Nucleus accumbens (tissue), 56 donors: ENCODE measurements at places on chromosomes 6 and 20.

DNA sequence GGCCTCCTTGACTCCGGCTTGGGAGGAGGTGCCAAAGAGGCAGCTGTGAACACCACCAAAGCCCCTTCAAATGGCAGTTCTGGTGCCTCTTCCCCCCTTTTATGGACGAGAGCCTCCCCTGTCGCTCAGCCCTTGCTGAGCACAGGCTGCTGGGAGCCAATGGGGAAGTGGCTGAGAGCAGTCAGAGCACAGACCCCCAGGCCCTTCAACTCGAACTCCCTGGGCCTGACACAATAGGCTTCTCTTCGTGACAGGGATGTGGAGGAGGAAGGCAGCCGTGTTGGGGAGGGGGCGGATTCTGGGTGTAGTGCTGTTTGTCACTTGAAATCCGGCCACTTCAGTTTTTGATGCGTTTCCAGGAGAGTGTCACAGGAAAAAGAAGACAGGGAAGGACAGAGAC is at the start of gene PDYN:
Gene PDYN, minus strand, starts transcription at position 73 of the 400 bp plus-strand sequence. CDS start 10,974 bp downstream, outside the sequence.
- no peak for DNase-seq

DNA sequence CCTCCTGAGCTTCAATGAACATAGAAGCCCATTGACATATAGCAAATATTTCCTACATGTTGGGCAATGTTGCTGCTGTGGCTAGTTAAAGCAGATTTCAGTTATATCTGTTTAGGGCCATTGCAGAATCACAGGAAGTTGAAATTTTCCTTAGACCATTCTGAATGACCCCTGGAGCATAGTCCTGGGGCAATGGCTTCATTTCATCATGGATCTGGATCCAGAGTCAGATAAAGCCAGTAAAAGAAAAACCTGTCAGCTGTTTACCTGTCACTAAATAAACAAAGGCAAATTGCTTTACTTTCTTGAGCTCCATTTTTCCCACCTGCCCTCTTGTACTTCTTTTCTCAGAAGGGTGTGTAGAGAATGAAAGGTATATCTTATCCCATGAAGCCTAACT is 494.0 kb upstream of the MAP3K7 start:
- DNase-seq, result no peak

- no peak for DNase-seq
Observed at GRCh38 chr6:130949553-130949952, 113.5 kb downstream of the EPB41L2 start.

DNA sequence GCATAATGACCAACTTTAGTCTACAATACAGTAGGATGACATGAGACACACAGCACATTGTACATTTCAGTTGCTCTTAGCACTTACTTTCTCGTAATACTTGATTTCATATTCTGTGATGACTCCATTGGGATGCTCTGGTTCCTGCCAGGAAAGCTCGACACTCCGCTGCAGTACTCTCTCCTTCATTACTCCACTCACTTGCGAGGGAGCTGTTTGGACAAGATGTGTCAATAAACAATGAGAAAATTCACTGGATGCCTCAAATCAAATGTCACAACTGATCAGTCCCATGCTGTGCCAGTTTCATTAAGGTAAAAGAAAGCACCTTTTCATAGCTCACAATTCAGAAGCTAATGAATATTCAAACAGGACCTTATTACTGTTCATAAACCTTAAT is 147.1 kb downstream of the EPHA7 start:
- peak; percentile 2 for DNase-seq

- peak; percentile 90 for DNase-seq
Observed at GRCh38 chr6:33271468-33272274, at the start of the genes RPS18 and VPS52. TSS of gene RPS18 (plus strand) at chr6:33272075. CDS start at chr6:33272120, 45 bp downstream. TSS of gene VPS52 (minus strand) at chr6:33271876. CDS start at chr6:33271675, 201 bp downstream.
